ENCODE measurements at places on chromosomes 3 and 15.

- DNase-seq, result no peak
Measured at GRCh38 chr15:38487378-38487777, 33.5 kb downstream of the FAM98B start.

GRCh38 chr3:76096036-76096435 lies 310.7 kb upstream of the ZNF717 start:
- DNase-seq, result no peak

DNA sequence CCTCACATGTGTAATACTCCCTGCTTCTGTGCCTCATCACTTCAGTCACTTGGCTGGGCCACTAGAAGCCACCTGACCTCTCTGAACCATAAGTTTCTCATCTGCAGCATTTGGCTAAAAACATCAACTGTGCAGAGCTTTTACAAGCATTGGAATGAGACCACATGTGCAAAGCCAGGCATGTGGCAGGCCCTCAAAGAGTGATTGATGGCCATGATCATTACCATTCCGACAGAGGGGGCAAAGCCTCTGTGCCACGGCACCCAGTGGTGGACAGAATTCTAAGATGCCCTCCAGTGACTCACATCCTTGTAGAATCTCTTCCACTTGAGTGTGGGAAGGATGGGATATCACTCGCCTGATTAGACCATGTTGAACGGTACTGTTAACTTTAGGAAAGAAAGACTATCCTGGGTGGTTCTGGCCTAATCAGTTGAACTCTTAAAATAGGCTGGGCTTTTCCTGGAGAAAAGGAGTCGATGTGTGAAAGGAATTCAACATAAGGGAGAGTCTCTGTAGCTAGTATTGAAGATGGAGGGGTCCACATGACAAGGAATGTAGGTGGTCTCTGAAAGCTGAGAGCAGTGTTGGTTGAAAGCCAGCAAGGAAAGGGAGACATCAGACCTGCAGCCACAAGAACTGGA lies 13.5 kb downstream of the CDCP1 start:
- DNase-seq, result no peak

GRCh38 chr3:129277829-129278271 lies 820 bp upstream of the HMCES start:
- no peak for DNase-seq

DNA sequence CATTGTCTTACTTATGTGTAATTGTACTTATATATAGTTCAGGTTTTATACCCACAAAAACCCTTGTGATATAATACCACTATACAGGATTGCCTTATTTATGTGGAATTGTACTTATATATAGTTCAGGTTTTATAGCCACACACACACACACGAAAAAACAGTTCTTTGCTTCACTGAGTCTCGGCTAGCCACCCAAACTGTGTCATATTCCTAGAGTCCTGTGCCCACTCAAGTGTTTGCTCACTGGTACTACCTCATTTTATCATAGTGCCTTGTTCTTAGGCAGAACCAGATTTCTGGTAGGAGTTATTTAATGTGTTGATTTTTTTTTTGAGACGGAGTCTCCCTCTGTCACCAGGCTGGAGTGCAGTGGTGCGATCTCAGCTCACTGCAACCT lies 12.5 kb downstream of the RASA2 start:
- DNase-seq, result no peak

GRCh38 chr3:158355623-158356588 lies 215.1 kb upstream of the MLF1 start:
- no peak for DNase-seq

GRCh38 chr3:179398574-179399231 lies 51.2 kb downstream of the MFN1 start:
- no peak for DNase-seq

- no peak for DNase-seq
Measured at GRCh38 chr3:70249509-70250160, 62.8 kb downstream of the MDFIC2 start.

- DNase-seq, result no peak
Measured at GRCh38 chr3:188220097-188220788, 66.3 kb downstream of the LPP start.

DNA sequence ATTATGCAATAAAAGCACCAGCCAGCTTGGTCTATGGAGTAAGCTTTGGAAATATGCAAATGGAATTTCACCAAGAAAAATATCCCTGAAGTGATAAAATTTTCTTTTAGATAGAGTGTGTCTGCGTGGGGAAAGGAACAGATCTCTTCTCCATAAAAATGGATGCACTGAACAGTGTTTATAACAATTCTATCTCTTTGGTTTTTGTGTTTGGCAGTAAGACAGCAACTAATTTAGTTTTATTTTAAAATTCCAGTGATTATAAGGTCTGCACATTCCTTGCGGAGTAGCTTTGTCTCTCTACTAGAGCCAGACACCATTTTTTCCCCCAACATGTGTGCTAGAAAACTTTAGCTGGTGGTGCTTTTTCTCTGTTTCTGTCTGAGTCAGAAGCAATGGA lies 712.4 kb downstream of the GRM7 start:
- DNase-seq, result no peak

DNA sequence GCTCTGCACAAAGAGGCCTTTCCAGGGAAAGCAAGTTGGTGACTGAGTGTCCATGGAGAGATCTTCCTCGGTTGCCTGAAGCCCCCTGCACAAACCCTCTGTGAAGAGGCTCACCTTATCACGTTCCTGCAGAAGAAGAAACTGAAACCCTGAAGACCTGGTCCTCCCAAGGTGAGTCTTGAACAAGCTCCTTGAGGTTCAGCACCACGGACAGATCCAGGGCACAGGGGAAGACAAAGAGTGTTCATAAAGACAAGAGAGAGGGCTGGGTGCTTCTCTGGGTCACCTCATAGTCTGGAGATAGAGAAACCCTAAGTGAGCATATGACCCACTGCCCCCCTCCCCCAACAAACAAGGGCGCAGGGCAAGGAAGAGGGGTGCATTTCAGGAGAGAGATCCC lies 21.7 kb upstream of the TBC1D21 start:
- DNase-seq, result no peak

GRCh38 chr15:100665570-100665969 lies 63.2 kb downstream of the ASB7 start:
- no peak for DNase-seq

DNA sequence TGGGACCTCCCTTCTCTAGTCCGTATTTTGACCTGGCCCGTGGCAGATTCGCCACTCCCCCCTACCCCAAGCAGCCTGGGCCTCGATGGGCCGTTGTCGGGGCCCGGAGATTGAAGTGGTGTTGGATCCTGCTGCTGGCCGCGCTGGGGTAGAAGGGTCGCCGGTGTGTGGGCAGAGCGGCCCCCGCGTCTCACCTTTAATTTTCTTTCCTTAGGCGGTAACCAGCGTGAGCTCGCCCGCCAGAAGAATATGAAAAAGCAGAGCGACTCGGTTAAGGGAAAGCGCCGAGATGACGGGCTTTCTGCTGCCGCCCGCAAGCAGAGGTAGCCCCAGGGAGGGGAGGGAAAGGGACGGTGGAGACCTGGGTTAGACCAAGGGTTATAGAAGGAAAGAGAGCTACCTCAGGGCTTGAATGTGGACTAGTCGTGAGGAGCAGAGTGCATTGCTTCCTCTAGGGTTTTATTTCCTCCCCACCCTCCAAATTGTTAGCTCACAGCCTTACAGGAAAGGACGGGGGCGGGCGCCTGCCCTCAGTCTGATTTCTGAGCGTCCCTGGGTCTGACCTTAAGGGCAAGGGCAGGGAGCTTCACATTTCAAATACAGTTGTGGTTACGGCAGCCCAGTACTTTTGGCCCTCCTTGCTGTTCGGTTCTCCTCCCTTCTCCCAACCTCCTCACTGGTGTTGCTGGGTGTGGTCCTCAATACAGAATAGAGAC lies 799 bp downstream of the SERF2 start:
- DNase-seq, result peak; percentile 55

DNA sequence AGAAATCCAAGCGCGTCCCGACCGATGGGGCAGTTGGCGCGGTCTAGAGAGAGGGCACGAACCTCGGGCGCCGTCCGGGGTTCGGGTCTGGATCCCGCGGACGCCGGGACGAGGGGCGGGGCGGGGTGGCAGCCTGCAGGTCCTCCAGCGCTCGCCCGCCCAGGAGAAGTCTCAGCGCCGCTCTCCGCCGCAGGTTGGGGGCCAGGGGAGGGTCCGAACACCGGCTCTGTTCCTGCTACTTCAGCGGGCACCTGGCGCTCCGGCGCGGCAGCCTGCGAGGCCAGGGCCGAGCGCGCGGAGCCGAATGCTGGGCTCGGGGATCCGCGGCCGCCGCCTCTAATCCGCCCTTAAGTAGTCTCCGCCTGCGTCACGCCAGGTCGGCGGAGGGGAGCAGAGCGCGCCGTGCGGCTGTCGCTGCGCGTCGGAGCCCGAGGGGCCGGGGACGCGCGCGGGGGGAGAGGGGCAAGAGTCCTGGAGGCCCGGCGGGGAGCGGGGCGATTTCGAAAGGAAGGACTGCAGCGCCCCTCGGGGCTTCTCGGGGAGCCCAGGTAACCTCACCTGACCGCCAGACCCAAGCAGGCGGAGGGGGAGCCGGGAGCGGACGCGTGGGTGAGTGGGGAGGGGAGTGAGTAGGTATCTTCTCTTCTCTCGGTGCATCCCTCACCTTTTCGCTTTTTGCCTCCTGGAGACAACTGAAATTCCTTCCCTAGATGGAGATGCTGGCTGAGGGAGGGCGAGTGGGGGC lies at the start of gene GJD2:
GJD2 (minus strand) TSS at position 325 of the 745 bp plus-strand sequence. CDS start 510 bp downstream, outside the sequence.
- DNase-seq, result no peak
